ELR (cell line): ENCODE measurements at places on chromosomes 2 and 18.

- DNase-seq, result no peak
Observed at GRCh38 chr18:77042583-77042982, 90.0 kb downstream of the MBP start.

DNA sequence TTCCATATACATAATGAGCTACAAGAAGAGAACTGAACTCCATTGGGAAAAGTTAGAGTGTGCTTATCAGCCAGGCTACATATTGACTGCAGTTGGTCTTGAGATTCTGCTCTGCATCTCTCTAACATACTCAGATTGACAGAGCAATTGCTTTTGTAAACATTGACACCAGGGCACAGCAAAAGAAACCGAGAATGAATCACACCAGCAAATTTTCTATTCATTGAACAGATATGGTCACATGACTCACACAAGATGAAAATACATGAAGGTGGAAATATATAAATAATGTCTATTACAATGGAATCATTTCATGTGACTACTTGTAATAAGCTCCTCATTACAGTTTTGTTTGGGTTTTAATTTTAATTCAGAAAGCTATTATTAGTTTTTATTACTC is 691.9 kb upstream of the TMEFF2 start:
- peak; percentile 58 for DNase-seq

GRCh38 chr18:67766930-67767329 is 250.4 kb upstream of the DSEL start:
- peak; percentile 93 for DNase-seq

GRCh38 chr2:207224381-207224780 is 58.6 kb upstream of the KLF7 start:
- no peak for DNase-seq

- no peak for DNase-seq
Observed at GRCh38 chr2:161316701-161317100, 8.5 kb downstream of the PSMD14 start.

- DNase-seq, result no peak
Observed at GRCh38 chr2:11822746-11823451, 76.5 kb downstream of the LPIN1 start.

DNA sequence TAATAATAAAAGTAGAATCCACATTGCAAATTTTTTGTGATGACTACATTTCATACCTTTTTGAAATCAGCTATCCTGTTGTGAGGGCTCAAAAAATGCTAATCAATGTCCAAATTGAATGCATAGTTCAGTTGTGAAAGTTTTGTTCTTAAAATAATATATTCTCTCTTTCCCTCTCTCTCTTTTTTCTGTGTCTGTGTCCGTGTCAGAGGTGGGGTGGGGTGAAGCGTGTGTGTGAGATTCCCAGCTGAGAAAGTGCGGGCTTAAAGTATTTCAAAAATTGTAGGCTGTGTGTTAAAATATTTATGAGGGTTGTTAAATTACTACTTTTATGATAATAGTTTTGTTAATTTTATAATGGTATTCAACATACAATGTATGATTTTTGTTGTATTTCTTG is 388.0 kb upstream of the LRRTM4 start:
- DNase-seq, result no peak

GRCh38 chr2:230642966-230643365 is 69.7 kb upstream of the CAB39 start:
- no peak for DNase-seq

- DNase-seq, result no peak
Observed at GRCh38 chr2:179925713-179926112, 64.3 kb upstream of the ZNF385B start.

DNA sequence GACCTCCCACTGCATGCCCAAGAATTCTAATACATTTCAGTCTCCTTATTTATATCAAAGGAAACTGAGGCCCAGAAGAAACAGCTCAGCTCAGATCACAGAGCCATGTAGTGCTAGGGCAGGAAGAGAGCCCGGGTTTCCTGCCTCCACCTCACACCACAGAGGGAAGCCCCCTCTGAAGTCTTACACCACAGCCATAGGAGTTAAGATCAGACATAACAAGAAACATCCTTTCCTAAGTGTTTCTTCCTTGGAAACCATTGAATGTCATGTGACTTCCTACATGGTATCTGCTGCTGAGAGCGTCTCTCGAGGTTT is 102.1 kb downstream of the MTCL1 start:
- no peak for DNase-seq

GRCh38 chr18:25189391-25190185 is 162.4 kb downstream of the ZNF521 start:
- DNase-seq, result no peak

DNA sequence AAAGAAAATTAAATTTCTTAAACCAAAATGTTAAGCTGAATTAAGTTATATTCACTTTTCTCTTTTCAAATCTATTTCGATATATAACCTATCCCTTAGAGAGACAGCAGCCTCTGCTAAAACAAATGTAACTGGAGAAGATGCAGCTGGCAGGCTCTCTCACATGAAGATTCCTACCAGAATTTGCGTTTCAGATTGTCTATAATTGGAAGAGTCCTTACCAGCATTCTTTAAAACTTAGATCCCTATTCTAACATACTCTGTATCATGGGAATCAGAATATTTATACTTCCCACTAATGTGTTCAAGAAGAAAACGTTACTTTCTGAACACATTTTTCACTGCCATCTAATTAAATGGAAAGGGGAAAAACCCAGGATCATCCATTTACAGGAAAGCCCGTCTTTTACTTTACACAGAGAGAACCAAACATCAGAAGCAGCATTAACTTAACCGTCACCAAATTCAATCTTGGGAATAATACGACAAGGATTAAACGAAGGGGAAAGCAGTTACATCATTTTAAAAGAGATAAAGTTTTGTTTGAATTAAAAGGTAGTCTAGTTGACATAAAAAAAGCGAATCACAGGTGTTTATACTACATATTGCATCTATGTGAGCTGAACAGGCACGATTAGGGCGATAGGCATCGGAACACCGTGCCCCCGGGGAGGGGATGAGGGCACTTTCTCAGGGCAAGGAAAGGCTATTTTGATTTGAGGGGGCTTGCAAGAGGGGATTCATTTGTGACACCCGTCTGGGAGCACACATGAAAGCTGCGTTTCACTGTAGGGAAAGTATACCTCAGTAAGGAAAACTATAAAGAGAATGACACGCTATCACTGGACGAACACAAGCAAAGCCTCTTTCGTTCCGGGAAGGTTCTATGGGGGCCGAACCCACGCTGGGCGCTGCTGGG is 1.3 kb downstream of the PTPN2 start:
- peak; percentile 24 for DNase-seq

- no peak for DNase-seq
Observed at GRCh38 chr18:54783139-54783538, 45.1 kb upstream of the RAB27B start.

DNA sequence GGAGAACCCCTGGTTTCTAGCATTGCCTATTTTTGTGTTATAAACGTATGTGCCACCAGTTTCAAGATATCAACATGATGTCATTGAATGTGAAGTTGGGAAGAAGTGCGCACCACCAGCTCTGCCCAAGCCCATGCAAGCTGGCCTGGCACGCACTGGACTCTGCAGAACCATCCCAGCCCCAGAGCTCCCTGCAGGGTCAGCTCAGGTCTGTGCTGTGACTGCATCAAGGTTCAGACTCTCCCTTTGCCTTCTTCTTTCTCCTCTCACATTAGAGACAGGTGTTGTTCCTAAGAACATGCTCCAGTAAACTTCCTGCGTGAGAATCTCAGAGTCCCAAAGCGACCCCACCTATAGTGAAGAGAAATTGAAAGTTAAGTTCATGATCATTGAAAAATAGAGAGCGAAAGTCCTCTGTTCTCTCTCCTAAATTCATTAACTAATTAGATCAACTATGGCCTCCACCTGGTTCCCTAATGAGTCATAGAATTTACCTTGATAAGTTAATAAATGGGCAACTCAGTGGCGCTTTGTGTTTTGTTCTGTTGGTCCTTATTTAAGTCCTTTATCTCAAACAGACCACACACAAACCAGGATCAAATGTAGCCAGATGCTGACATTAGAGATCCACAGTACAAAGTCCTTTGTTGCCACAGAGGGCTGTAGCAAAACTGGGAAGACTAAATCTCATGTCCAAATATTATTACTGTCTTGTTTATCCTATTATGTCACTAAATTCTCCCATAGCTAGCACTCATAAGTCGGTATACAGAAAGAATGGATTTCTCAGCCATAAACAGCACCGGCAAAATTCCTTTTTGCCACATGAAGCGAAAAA is 432.3 kb downstream of the STK39 start:
- DNase-seq, result no peak

GRCh38 chr18:51426996-51427395 is 229.5 kb upstream of the MEX3C start:
- DNase-seq, result no peak

- DNase-seq, result peak; percentile 58
Observed at GRCh38 chr2:14340703-14341102, 291.8 kb upstream of the LRATD1 start.
